ENCODE measurements at places on chromosomes 2 and 18.

DNA sequence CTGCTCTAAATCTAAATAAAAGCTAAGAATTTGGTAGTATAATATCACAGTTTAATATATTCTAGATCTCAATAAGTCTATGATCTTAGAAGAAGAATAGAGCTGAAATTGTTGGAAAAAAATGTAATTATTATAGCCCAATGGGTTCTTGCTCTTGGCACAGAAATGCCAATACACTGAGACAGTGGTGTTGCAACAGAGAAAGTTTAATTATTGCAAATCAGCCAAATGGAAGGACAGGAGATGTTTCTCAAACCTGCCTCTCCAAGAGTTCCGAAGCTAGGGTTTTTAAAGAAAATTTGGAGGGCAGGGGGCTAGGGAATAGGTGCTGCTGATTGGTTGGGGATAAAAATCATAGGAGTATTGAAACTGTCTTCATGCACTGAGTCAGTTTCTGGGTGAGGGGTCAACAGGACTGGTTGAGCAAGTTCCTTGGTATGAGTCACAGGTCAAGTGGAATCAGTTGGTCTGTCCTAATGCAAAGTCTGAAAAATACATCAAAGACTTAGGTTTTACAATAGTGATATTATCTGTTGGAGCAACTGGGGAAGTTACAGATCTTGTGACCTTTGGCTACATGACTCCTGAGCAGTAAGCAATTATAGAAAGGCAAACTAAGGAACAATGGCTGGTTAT lies 228.6 kb downstream of the CD226 start:
- no peak for DNase-seq

GRCh38 chr2:234865586-234865985 lies 86.2 kb upstream of the SH3BP4 start:
- no peak for DNase-seq

- DNase-seq: no peak
These were observed 42.7 kb downstream of the ACSL3 start for GRCh38 chr2:222903234-222904220.

GRCh38 chr2:31511376-31511775 lies 69.4 kb downstream of the SRD5A2 start:
- no peak for DNase-seq

GRCh38 chr2:218291318-218292047 lies 820 bp downstream of the TMBIM1 start:
- no peak for DNase-seq

DNA sequence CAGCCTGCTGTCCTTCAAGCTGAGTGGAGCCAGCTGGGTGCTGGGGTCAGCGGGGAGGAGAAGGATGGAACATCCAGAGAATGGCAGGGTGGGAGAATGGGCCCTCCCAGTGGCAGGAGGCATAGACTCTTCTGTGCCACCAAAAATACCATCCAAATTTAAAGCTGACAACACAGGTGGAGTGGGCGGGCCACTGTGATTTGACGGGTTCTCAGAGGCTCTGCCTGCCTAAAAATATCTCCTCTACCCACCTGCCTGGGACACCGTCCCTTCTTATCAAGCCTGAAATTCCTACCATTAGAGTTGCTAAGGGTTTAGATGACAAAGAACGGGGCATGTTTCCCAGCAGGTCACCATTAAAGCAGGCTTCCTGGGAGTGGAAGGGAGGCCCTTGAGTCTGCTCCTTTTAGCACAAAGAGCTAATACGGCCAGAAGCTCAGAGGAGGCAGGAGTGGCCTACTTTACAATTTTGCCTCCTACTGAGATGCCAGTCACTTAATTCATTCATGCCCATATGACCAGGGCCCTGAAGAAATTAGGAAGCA lies 19.8 kb upstream of the MARCHF4 start:
- DNase-seq: no peak

DNA sequence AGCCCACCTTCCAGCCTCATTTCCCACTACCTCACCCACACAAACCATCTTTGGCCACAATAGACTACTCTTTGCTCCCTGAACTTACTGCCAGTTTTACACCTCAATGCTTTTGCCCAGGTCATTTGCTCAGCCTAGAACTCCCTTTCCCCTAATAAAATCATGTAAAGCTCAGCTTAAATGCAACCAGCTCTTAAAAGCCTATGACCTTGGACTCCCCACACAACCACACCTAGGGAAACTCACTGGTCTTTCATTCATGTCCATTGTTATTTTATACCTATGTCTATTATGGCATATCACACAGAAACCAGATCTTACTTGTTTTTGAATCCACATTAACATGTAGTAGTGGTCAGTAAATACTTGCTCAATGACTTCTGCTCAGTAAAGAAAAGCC lies 14.5 kb upstream of the XDH start:
- no peak for DNase-seq

GRCh38 chr2:121018136-121019061 lies 266.6 kb downstream of the TFCP2L1 start:
- peak; percentile 72 for DNase-seq

DNA sequence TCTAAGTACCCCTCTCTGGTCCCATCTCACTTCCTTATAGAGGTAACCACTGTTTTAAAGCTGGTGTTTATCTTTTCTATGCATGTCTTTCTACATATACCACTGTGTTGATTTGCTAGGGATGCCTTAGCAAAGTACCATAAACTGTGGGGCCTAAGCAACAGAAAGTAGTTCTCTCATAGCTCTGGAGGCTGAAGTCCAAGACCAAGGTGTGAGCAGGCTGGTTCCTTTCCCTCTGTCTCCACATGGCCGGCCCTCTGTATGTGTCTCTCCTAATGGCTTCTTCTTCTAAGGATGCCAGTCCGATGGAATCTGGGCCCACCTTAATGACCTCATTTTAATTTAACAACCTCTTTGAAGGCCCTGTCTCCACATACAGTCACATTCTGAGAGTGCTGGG lies 40.8 kb upstream of the ROCK2 start:
- DNase-seq: no peak

DNA sequence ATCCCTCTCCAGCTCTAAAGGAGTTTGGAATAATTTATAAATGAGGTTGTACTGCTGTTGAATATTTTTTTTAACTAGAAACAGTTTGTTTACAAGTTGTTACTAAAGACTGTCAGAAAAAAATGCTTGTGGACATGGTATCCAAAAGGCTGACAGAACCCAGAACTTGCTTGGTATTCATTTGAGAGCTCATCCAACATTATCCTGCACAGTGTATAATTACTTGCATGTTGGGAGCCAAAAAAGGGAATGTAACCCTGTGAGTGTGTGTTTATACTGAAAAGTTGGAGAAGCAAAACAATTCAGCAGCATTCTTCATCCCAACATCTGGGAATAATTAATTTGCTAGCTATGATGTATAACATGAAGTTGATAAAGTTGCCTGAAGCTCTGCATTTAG lies 42.1 kb upstream of the EHBP1 start:
- DNase-seq: peak; percentile 19

DNA sequence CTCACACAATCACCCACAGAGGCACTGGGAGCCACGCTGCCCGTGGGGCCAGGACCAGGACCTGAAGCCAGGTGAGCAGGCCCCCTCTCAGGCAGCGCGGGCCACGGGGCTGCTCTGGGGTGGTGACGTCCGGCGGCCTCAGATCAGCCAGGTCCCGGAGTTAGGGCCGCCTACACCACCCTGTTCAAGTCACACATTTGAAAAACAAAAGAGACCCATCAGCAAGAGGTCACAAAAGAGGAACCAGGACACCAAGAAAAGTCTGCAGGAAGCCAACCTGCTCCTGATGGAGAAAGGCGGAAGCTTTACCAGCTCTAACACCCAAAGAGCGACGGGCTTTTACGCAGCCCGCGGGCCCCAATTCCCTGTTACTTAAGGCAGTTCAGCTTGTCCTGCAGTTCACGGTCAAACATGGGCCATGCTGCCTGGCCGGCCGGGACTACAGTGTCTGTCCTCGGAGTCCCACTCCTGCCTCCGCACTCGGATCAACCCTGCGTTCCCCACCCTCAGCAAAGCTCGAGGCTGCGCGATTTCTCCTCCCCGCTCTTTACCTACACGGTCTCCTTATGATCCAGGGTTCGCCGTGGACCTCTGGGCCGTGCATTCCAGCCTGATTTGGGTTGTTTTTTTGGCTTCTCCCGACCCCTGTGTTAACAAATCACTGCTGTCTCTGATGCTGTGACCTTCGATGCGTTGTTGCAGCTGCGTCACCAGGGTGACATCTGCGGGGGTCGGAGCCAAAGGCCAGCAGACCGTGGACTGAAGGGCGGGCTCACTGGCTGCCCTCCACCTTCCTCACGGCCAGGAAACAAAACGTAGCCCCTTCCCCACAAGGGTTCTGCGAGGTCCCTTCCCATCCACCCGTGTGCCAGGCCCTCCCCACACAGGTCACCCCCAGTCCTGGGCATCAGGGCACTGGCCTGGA lies 31.0 kb downstream of the SNORC start:
- DNase-seq: peak; percentile 44

Data from right kidney (tissue), 9 donors.